ENCODE measurements at places on chromosomes 6 and 20.

GRCh38 chr6:33418690-33419291 lies 884 bp upstream of the CUTA start:
- no peak for DNase-seq

GRCh38 chr20:50693001-50693400 lies 1.7 kb upstream of the RIPOR3 start:
- DNase-seq, result no peak

DNA sequence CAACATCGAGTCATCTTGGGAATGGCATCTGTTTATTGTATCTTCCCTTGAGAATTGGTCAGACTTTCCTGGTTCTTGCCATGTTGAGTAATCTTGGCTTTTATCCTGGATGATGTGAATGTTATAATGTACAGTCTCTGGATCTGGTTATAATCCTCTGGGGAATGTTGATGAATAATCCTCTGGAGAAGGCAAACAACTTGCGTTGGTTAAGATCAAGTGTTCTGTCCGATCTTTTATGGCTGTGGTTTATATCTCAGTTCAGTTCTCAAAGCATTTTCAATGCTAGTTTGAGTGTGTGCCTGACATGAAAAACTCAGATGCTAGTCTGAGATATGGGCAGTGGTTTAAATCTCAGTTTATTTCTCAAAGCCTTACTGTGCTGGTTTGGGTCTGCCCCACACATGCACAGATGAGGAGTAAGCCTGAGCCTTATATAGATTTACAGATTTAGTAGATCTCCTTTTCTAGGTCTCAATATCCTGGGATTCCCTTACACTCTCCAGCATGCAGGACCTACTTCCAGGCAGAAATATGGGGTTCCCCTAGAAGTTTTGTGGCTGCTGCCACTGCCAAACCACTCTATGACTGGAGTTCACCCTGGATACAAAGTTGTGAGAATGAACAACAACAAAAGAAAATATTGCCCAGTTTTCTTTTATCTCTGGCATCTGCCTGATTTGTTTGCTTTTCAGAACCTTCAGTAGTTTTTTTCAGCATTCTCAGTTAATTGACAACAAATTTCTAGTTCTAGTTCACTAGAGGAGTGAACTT lies 191.8 kb upstream of the MAN1A1 start:
- no peak for DNase-seq

- DNase-seq, result no peak
Observed at GRCh38 chr6:125639466-125640020, 109.9 kb upstream of the HEY2 start.

GRCh38 chr20:61387204-61387953 lies 135.3 kb downstream of the CDH4 start:
- no peak for DNase-seq
